Cerebellum (tissue), 4 donors: ENCODE measurements at places on chromosomes 6 and 20.

GRCh38 chr6:167719920-167720319, 106.8 kb upstream of the AFDN start:
- no peak for DNase-seq

- no peak for DNase-seq
These were observed 9.9 kb upstream of the FAM50B start for GRCh38 chr6:3838992-3839867.

GRCh38 chr6:137258170-137258569, 39.0 kb upstream of the IFNGR1 start:
- DNase-seq, result no peak

DNA sequence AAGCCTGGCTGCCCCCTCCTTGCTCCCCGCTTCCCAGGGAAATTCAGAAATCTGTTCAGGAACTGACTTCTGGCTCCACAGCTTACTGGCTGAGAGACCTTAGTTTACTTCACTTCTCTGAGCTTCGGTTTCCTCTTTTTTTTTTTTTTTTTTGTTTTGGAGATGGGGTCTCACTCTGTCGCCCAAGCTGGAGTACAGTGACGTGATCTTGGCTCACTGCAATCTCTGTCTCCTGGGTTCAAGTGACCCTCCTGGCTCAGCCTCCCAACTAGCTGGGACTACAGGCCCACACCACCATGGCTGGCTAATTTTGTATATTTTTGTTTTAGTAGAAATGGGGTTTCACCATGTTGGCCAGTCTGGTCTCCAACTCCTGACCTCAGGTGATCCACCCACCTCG, 14.9 kb downstream of the PTK7 start:
- DNase-seq, result no peak

DNA sequence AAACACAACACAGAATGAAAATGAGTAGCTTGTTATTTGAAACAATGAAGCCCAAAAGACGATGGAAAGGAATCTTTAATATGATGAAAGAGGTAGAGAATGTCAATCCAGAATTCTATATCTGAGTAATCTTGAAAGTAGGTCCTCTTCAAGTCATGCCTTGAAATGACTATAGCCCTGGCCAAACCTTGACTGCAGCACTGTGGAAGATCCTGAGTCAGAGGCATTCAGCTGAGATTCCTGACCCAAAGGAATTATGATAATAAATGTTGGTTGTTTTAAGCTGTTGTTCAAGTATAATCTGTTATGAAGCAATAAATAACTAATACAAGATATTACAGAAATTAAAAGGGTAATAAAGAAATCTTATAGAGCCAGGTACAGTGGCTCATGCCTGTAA, 64.8 kb downstream of the IBTK start:
- DNase-seq, result no peak

DNA sequence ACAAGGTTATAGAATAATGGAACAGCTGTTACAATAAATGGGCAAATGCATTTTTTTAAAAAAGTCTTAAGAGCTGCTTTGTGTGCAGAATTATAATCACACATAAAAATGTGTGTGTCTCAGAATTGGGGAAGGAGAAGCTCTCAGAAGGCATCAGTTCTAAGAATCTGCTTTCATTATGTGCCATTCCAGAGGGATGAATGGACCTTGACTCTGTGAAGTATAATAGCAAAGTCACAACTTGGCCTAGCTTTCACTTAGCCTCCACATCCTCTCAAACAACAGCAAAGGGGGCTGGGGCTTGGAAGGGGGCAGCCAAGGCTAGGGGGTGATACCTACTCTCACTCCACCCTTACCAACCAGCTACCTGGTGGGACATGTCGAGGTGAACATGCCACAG, 265.0 kb downstream of the CDC5L start:
- DNase-seq, result no peak

GRCh38 chr6:558089-558488, 98.8 kb downstream of the HUS1B start:
- DNase-seq, result no peak

- no peak for DNase-seq
These were observed 229.5 kb upstream of the FOXQ1 start for GRCh38 chr6:1082285-1082935.

DNA sequence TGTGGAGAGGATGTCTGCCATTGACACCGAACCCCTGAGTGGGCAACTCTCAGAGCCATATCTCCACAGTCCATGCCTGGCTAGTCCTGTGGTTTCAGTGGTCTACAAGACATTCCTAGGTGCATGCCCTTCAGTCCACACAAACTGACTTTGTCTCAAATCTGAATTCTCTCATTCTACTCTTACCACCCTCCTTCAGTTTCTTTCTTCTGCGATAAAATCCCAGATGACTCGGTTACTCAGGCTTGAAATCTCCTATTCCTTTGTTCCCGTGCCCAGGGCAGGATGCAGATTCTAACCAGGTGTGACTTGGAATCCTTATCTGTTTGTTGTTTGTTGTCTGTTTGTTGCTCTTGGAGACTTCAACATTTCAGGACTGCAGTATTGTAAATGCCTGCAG, 9.3 kb downstream of the CDS2 start:
- no peak for DNase-seq

DNA sequence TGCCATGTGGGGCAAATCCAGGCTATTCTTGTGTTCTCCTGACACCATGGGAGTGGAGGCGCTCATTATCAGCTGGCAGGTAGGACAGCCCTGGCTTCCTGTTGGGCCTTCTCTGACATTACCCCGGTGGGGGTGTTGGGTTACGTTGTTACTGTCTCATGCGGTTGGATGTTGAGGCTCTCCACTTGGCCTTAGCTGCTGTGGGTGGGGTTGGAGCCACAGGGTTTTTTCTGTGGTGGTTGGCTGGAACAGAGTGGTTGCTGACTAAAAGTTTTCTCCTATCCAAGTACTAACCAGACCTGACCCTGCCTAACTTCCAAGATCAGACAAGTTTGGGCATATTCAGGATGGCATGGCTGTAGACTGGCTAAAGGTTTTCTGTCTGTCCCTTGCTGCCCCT, 20.2 kb downstream of the RIPK1 start:
- DNase-seq, result no peak

DNA sequence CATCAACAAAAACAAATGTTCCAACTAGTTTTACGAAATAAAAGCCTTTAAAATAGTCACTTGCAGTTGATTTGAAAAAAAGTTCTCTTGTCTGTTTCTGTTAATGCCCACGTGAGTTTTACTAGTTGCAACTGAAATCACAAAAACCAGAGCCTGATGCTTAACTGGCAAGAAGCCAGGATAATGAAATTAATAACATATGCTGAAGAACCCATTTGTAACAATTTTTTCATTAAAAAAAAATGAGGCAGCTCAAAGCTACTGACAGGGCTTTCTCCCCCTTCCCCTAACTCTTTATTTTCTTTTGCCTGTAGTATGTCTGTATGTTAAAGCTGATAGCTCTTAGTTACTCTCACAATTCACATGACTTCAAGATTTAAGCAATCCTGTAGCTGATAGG, 132.7 kb upstream of the EYA4 start:
- no peak for DNase-seq

DNA sequence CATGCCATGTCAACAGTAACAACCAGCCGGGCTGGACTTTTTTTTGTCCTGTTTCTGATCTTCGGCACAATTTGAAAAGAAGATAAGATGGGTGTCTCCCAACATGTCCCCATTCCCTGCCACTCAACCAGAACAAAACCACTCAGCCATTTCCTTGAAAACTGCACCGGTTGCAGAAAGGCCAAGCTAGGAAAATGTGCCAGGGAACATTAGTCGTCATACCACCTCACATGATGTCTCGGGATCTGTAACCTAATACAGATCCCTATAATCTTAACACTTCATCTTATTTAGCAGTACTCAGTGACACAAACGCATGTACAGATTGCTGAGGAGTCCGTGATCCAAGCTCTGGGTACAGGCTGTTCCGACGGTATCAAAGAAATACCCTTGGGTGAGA, 46.5 kb downstream of the ALDH8A1 start:
- DNase-seq, result no peak

DNA sequence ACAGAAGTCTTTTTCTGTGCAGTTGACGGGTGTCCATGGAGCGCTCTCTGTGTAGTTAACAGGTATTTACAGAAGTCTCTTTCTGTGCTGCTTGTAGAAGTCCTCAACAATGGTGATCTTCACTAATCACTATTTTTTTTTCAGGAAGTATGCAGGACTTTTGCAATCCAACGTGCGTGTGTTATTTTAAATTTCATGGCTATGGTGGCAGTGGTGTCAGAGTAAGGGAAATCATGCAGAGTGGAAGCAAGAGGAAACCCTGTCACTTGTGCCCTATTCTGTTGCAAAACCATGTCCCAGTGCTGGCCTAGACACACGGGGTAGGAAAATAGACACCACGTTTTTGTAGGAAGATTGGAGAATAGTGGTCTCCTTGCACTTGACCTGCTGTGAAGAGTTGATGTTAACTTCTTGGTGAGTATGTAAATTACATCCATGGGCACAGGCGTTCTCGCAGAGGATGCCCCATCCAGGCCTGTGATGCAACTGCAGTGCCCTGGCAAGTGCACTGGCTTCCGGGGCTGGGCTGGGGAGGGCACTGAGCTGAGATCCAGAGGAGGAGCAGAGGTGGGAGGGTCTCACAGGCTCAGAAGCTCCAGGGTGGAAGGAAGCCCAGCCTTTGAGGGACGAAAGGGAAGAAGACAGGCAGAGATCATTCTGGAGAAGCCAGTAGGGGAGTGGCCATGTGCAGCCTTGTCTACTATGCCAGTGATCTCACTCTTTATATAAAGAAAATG, 146.5 kb downstream of the SYCP2 start:
- DNase-seq, result no peak

GRCh38 chr6:47235964-47236760, 73.5 kb downstream of the TNFRSF21 start:
- peak; percentile 22 for DNase-seq

DNA sequence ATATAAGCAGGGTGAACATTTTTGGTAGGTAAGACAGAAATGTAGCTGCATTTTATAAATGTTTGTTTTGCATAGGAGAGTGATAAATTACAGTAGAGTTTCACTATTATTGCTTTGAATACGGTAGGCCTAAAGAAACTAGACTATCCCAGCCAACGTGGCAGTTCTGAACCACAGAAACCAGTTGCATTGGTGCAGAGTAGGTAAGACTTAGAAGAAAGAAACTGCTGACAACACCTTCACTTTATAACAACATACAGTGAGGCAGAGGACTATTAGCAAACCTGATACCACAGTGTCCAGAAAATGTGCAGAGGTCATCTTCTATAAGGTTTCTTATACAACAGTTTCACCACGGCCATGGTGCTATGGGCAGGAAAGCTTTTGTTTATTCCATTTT, 566.1 kb downstream of the KIF16B start:
- DNase-seq, result no peak

DNA sequence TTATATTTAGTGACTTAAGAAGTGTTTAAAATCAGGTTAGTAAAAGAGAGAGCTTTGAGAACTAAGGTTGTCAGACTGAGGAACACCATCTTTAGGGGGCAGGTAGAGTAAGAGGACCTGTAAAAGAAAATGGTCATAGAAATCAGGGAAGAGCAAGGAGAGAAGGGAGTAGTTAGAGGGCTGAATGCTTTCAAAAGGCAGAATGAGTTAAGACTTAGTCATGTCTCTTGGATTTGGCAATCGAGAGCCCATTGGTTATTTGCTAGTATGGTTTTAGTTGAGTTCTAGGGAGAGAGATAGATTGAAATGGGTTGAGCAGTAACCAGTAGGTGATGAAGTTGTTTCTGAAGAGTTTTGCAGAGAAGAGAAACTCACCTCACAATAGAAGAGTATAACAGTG, 51.1 kb downstream of the RALGAPB start:
- DNase-seq, result no peak

GRCh38 chr20:54103067-54103761, 32.8 kb upstream of the BCAS1 start:
- no peak for DNase-seq

- no peak for DNase-seq
These were observed 134.5 kb upstream of the EXOC2 start for GRCh38 chr6:827431-827830.

GRCh38 chr6:15293674-15294073, 47.8 kb downstream of the JARID2 start:
- no peak for DNase-seq

DNA sequence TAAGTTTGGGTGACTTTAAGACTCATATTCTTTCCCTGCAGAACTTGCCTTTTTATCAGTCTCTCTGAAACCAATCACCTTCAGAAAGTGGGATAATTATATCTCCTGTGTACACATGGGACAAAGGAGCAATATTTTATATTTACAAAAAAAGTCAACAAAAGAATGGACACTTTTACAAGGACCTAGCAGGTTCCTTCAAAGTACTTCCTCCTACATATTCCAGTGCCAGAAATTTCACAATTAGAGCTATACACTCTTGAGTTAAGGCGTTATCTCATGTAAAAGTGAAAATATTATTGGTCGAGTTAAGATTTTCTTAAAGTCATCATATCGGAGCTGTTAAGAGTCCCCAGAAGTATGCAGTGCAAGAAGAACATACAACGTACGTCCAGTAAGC, 98.9 kb upstream of the MAFB start:
- DNase-seq, result no peak

- DNase-seq, result no peak
These were observed 8.0 kb downstream of the DNPH1 start for GRCh38 chr6:43221046-43221972.

DNA sequence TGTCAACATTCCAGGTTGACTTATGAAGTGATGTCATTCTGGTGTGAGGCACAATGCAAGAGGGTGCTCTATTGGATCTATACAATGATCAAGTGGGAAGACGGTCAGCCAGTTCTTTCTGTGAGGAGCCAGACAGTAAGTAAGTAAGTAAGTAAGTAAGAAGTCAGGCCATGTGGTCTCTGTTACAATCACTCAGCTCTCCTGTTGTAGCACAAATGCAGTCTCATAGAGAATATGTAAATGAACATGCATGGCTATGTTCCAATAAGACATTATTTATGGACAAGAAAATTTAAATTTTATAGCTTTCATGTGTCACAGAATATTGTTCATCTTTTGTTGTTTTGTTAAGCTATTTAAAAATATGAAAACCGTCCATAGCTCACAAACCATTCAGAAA, 399.7 kb downstream of the BTBD3 start:
- no peak for DNase-seq

- no peak for DNase-seq
These were observed 25.0 kb downstream of the TTK start for GRCh38 chr6:80029470-80029869.

- no peak for DNase-seq
These were observed 87.6 kb downstream of the BMP2 start for GRCh38 chr20:6855104-6855503.
